ENCODE measurements at places on chromosomes 6 and 20. TPM values are rescaled to one million over a fixed set of nuclear protein-coding genes. Genes with fewer than 3 reads are reported as not detected.

The SSTR4 gene
- not detected for total RNA-seq

DNA sequence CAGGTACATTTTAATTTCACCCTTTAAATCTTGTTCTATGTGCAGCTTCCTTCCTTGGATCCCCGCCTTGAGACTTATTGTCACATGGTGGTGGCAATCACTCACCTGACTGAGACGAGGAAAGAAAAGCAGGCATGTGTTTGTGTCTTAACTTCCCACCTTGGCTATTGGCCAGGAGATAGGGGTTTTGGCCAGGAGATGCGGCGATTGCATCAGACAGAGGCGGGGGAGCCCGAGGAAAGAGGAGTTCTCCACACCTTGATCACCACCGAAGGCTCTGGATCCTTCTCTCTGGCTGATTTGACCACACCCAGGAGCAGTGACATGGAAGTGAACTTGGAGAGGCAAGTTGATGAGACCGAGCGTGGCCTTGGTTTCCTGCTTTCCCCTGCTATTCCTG, 49.7 kb upstream of the EYA2 start:
- no peak for DNase-seq
- H3K27ac ChIP-seq, result no peak overlapping the region
- no peaks in the 10 kb centered on the region for H3K36me3 ChIP-seq
- H3K4me3 ChIP-seq, result no peak overlapping the region
- no peaks in the 10 kb centered on the region for H3K27me3 ChIP-seq
- no peaks in the 10 kb centered on the region for H3K4me1 ChIP-seq

- no peaks in the 10 kb centered on the region for H3K4me1 ChIP-seq
Measured at GRCh38 chr6:134925800-134926199, 24.1 kb downstream of the ALDH8A1 start.

The GSTA2 gene
- not detected for total RNA-seq

DNA sequence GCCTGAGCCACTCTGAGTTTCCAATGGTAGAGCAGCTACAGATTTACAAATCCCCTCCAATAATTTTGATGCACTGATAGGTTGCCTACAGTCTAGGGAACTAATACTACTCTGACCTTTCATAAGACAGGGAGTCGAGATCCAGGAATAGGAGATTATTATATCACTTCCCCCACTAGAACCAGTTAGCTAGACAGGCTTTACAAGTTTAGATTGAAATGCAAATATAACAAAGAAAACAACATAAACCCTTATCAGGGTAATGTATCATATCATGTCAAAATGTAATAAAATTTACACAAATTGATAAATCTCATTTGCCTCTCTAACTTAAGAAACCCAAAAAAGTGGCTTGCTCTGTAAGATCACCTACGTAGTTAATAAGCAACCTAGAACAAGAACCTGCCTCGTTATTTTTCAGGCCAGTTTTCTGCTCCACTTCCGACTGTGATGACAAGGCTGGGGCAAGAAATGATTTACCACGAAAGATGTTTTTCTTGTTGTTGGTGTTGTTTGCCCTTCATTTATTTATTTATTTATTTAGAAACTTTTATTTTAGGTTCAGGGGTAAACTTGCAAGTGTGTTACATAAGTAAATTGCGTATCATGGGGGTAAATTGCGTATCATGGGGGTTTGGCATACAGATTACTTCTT, 504.2 kb upstream of the ID4 start:
- H3K27me3 ChIP-seq, result no peaks in the 10 kb centered on the region
- no peak overlapping the region for H3K27ac ChIP-seq
- H3K4me1 ChIP-seq, result no peaks in the 10 kb centered on the region

- H3K4me3 ChIP-seq, result no peak overlapping the region
- peaks cover 31% of the 10 kb centered on the region for H3K4me1 ChIP-seq
- no peaks in the 10 kb centered on the region for H3K36me3 ChIP-seq
- H3K27me3 ChIP-seq, result no peaks in the 10 kb centered on the region
- H3K27ac ChIP-seq, result peak overlapping the region; percentile 33
Measured at GRCh38 chr6:109071125-109071917, 23.3 kb downstream of the SESN1 start.

DNA sequence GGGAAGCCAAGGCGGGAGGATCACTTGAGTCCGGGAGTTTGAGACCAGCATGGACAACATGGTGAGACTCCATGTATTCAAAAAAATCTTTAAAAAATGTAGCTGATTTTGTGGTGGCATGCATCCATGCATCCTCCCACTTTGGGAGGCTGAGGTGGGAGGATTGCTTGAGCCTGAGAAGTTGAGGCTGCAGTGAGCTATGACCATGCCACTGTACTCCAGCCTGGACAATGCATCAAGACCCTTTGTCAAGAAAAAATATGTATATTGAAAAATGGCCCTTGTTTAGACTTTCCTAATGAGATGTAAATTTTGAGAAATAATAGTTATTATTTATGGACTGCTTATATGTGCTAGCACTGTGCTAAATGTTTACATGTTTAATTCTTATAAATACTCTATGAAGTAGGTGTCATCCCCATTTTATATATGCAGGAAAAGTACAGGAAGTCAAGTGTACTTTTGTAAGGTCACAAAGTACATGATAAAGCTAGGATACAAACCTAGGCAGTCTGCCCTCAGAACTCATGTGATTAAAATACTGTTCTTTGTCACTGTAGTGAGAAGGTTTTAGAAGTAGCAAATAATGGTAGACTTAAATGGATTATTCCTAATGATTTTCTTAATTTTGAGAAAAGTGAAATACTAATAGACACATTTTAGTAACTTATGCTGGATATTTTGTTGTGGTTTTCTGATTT, 58.8 kb downstream of the ITCH start:
- no peaks in the 10 kb centered on the region for H3K4me1 ChIP-seq
- no peak for DNase-seq
- H3K27me3 ChIP-seq, result no peaks in the 10 kb centered on the region
- no peak overlapping the region for H3K27ac ChIP-seq
- no peak overlapping the region for H3K4me3 ChIP-seq
- no peaks in the 10 kb centered on the region for H3K36me3 ChIP-seq

- peaks cover 8% of the 10 kb centered on the region for H3K4me1 ChIP-seq
- H3K27ac ChIP-seq, result no peak overlapping the region
- DNase-seq, result no peak
- no peak overlapping the region for H3K4me3 ChIP-seq
- no peaks in the 10 kb centered on the region for H3K36me3 ChIP-seq
Measured at GRCh38 chr6:166305562-166306117, 2.6 kb downstream of the PRR18 start.

DNA sequence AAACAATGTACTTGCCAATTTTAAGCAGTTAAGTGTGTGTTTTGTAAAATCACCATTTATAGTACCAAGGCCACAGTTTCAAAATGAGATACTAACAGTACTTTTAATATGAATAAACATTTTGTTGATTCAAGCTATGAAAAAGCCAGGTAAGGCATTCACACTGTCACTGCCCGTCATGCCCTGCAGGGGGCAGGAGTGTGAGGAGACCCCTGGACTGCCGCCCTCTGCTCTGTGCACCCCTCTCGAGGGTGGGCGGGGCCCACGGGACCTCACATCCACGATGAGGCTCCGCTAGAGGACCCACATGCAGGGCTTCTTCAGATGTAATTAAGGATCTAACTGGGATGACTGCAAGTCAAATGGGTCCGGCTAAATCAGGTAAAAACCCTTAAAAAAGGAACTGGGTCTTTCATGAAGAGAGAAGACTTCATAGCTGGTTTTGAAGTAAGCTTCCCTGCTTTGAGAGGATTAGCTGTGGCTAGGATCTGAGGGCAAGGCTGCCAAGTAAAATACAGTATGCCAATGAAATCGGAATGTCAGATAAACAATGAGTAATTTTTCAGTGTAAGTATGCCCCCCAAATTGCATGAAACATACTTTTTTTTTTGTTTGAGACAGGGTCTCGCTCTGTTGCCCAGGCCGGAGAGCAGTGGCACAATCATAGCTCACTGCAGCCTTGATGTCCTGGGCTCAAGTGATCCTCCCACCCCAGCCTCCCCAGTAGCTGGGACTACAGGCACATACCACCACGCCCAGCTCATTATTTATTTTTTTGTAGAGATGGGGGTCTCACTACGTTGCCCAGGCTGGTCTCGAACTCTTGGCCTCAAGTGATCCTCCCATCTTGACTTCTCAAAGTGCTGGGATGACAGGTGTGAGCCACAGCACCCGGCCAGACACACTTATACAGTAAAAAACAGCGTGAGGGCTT, 18.7 kb downstream of the DIDO1 start:
- no peak for DNase-seq
- no peak overlapping the region for H3K4me3 ChIP-seq
- H3K27ac ChIP-seq, result no peak overlapping the region
- H3K36me3 ChIP-seq, result peaks cover 57% of the 10 kb centered on the region

The SNPH gene
- total RNA-seq, result 7.1 TPM

Measured in tibial nerve (tissue), 4 donors.